ENCODE measurements at places on chromosomes 2 and 18.

DNA sequence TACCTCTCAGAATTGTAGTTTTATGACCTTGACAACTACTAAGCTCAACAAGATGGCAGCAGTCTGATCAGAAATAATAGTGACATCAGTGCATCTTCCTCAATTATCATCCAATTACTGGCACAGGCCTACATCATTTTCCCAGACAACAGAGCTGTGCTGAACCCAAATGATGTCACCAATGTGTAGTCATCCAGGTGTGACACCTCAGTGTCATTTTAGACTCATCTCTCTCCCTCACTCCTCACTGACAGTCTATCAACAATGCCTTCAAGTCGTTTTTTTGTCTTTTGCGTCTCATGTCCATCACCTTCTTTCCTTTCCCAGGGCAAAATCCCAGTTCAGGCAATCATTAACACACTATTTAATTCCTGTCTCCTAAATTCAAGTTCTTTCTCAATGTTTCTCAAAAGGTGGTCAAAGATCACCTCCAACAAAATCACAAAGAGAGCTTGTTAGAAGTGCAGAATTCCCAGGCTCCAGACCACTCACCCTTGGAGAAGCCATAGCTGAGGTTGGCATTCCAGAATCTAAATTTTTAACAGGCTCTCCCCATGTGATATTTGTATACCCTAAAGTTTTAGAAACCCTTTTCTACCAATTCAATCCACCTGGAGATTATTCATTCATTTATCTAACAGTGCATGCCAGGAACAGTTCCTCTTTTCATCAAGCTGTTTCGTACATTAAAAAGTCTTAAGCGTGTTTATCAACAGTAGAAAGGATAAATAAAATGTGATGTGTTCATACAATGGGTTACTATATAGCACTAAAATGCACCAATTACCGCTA is 125.3 kb upstream of the KLF7 start:
- no peak for DNase-seq

GRCh38 chr18:9016633-9017166 is 85.8 kb upstream of the NDUFV2 start:
- no peak for DNase-seq

GRCh38 chr2:237692601-237693290 is 65.4 kb downstream of the LRRFIP1 start:
- no peak for DNase-seq

DNA sequence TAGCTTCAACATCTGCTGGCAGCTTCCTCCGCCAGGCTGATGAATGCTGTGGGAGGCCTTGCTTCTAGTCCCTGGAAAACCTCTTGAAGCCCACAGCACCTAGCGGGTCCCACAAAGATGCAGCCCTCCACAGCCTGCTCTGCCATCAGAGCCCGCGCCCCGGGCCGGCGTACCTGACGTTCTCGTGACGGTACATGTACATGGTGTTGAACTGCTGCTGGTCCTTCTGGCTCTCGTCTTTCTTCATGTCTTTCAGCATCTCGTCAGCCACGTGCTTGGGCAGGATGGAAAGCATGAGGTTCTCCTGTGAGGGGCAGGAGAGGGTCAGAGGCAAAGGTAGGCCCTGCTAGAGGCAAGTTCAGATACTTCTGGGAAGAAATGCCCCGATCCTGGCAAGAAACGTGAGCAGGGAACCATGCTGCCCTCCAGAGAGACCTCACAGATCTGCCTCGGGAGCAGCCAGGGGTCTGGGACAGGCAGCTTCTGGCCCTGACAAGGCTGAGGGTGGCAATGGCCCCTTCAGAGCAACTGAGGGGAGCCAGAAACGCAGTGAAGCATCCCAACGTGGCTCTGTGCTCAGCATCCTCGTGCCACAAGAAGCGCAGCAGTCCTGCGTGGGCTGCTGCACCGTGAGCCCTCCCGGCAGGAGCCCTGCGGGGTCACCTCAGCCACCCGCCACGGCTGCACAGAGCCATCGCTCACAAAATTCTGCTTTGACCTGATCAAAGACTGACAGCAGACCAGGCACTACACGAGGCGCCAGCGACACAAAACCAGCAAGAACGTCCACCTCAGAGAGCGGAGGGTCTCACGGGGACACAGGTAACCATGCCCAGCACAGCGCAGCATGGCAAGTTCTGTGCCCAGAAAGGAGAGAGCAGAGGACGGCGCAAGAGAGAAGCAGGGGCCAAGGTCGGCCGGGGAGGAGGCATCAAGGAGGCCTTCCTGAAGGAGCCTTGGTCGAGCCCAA is 49.1 kb downstream of the CENPO start:
- DNase-seq, result no peak

- DNase-seq, result no peak
These were observed 69.2 kb upstream of the EPHA4 start for GRCh38 chr2:221641181-221641871.

- no peak for DNase-seq
These were observed 188.9 kb upstream of the OSR1 start for GRCh38 chr2:19547321-19547720.

GRCh38 chr2:236101311-236101950 is 66.8 kb downstream of the GBX2 start:
- no peak for DNase-seq

DNA sequence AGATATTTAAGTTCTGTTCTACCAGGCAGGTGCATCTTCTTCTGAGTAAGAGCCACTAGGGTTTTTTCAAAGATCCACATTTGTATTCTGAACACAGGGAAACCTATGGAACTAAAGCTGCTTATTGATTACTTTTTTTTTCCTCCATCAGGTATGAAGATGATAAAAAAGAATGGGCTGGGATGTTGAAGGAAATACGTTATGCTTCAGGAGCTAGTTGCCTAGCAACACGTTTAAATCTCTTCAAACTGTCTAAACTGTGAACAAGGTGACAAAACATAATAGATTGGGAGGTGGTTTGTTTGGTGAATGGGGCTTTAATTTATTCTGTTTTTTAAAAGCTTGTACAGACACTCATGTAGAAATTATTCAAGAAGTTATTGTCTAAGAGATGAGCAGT is 15.9 kb downstream of the KLHL41 start:
- no peak for DNase-seq

- no peak for DNase-seq
These were observed 61.3 kb downstream of the PMAIP1 start for GRCh38 chr18:59961070-59961469.

GRCh38 chr2:84719434-84719833 is 161.4 kb downstream of the TRABD2A start:
- DNase-seq, result no peak

DNA sequence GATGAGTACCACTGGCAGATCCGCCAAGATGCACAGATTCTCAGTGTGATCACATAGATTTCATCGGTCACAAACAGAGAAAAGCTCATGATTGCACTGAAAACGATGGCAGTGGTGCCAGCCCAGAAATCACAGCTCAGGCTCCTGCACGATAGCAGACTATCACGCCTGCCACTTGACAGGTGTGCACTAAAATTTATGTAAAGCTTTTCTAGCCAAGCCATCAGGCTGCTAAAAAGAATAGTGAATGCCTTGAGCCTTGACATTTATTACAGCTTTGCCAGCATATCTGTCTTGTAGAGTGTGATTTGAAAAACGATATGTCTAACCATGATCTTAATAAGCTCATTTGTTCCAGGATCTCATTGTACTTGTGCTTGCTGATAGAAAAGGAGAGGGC is 409.5 kb upstream of the CWC22 start:
- DNase-seq, result no peak

GRCh38 chr2:215828528-215829184 is 184.7 kb downstream of the MREG start:
- DNase-seq, result no peak

DNA sequence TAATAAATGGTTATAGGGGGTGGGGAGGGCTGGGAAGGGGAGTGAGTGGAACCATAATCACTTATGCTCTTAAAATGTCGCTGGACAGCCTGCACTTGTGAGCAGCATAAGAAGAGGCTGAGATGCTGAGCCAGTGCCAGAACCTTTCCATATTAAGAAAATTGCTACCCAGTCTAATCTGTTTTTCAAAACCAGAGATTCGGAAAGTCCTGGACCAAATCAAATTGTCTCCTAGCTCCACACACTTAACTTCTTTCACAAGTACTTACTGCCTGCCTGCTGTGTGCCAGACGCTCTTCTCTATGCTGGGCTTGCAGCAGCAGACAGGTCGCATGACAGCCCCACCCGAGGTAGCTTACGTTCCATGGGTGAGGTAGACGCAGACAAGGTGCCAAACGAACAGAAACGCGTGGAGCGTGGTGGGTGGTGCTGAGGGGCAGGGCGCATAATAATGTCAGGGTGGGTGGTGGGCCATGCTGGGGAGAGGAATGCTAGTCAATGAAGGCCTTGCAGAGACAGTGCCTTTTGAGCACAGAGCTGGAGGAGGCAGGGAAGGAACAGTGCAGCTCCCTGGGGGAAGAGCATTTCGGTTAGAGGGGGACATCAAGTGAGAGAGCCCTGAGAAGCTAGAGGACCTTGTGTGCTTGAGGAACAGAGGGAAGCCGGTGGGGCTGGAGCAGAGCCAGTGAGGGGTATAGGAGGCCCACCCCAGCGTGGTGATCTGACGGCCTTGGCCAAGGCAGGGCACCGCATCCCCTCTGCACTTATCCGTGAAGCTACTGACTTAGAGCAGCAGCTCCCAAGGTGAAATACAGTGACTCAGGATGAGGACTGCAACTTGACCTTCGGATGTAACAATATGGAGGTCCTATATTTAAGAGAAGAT is 123.5 kb upstream of the DAPL1 start:
- DNase-seq, result no peak

Data from C1 segment of cervical spinal cord (tissue), 14 donors.